ENCODE measurements at places on chromosomes 6 and 20.

GRCh38 chr6:16425881-16426615 is 187.7 kb downstream of the GMPR start:
- no peak for DNase-seq

DNA sequence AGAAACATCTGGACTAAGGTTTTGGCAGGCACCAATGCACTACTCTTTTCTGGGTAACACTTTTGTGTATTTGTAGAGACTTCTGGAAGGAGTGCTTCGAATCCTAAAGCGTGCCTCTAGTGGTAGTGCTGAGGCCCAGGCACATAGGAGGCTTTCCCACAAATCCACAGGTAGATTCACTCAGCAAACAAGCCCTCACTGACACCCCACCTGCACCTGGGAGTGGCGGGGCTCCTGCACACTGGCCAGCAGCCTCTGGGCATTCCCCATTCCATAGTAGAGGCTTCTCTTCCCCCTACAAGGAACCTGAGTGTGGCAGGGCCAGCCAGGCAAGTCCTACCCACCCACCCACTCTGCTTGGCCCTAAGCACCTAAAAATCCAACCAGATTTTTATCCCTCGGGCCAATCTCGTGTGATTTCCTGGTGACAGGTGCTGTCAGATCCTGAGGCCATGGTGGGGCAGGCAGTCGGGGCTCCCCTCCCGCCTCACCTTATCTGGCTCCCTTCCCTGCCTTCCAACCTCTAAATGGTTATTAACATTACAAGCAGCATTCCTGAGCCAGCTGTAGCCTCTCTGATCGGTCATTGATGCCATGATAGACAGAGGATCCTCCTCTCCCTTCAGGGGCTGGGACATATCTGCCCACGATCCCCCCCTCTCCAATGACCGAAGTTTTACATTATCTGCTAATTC is 82.4 kb downstream of the SLC2A10 start:
- DNase-seq, result no peak

GRCh38 chr20:36313926-36314325 is 7.8 kb downstream of the DLGAP4 start:
- peak; percentile 13 for DNase-seq

- no peak for DNase-seq
Observed at GRCh38 chr6:170050591-170051041, 240.3 kb downstream of the DLL1 start.

DNA sequence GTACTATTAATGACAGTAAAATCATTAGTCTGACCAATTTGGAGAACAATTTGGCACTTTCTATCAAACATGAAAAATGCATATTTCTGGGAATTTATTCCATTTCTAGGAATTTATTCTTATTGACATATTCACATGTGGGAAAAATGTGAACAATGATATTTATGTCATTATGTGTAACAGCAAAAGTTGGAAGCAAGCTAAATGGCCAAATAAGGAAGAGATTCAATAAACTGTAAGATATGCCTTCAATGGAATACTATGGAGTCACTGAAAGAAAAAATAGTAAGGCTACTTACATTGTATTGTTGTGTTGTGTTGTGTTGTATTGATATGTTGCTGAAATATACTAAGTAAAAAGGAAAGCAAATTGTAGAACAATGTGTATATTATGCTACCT is 100.5 kb upstream of the EDN1 start:
- no peak for DNase-seq

GRCh38 chr6:14831070-14831469 is 414.8 kb upstream of the JARID2 start:
- DNase-seq, result no peak

DNA sequence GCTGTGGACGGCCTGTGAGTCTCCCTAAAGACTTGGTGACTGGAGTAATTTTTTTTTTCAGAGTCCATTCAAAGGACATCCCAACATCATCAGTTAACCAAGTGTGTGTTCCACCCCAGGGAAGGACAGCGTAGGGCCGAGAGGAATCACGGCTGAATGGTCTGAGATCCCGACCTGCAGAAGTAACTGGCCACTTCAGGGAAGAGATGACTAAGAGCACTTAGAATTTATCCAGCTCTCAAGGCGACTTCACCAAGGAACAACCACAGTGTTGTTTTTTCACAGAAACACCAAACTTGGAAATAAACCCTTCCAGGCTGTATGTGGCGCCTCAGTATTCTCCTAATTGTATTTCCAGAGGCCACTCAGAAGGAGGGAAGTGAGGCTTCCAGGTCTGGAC is 231.6 kb downstream of the FNDC1 start:
- no peak for DNase-seq

DNA sequence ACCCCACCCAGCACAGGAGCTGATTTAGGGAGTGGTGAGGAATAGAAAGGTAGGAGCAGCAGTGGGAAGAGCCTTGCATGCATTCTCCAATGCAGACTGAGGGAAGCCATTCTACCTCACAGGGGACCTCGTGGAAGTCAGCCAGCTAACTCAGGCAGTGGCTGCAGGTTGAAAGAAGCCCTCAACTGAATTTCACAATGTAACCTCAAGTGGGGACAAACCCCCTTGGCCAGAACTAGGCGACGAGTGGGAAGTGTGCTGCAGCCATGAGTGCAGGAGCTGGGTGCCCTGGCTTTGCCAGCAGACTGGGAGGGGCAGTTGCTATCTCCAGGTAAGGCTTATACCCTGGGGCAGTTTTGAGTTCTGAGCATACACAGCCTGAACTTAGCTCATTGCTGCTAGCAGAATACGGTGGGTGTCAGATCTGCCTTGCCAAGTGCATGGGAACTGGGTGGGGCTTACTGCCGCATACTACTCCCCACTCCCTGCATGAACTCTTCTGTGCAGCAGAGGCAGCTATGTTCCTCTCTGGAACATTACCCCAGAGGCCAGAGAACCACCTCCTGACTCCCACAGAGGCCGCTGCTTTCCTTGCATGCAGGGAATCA is 126.5 kb downstream of the CDK19 start:
- no peak for DNase-seq

DNA sequence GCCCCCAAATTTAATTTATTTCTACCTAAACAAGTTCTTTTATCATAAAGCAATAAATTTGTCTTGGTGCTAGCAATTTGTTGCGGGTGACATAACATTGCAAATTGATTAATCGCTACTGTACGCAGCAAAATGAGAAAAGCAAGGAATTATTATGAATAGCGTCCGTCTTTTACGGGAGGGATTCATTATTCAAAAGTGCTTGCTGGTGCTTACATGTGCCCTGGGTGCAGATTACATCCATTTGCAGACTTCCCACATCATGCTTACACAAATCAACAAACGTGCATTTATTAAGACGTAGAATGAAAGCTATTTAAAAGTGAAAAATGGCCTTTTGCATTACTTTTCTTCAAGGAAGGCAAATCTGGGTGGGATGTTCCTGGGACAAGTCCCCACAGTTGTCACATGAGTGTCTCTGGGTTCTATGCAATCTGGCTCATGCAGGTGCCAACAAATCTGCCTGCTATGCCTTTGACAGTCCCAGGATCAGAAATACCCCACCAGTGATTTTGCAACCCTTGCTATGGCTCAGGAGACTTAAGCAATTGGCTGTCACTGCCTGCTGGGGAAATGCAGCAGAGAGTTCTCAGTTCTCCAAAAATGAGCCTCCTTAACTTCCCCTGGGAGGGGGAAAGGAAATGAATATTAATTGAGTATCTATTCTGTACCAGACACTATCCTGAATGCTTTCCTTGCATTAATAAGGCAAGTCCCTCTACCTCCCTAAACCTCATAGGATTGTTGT is 30.1 kb upstream of the MAFB start:
- DNase-seq, result no peak

GRCh38 chr6:7468382-7469081 is 72.9 kb upstream of the DSP start:
- no peak for DNase-seq

DNA sequence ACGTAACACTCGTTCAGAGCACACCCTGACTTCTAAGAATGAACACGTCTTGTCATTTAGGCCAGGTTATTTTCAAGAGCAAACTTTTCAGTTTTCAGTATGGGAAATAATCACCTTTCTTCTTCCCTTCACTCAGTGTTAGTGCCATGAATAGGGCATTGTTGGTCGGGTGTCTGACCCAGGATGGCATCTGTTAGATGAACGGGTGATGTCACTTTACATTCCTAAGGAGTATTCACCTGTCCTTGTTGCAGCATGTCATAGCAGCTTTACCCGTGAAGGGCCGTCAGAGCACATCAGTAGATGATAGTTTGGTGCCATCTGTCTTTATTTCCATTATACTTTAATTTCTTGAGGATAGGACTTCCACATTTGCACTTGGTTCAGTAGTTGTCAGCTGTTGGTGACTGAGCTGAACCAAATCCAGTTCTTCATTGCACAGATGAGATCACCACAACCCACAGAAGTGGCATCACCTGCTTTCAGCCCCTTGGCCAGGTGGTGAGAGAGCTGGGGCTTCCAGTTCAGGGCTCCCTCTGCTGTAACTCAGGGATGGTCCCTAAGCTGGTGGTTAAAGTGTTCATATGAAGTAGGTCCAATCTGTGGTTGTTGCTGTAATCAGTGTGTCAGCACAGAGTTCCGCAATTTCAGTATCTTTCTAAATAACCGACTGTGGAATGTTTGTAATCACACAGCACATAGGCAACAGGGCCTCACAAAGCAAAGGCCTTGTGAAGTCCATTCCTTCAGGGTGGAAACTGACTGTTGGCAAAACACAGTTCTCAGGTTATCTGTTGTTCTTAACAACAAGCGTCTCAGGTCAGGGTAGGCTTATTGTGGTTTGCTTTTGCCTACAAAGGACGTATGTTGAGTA is 68.2 kb downstream of the FAM120B start:
- no peak for DNase-seq

DNA sequence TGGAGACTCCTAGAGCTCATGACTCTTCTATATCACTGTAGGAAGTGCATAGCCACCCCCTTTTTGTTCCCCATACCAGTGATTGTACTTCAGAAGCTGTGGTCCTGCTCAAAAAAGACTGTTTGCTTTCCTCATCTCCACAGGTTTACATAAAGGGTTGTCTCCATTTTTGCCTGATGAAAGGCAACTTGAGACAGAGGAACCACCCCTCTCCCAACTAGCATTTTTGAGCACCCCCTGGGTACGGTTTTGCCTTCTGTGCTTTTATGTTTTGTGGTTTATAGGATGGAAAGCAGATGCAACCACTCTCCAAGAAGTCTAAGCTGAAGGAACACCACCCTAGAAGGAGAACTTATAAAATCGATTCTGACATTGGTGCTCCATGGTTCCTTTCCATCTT is 127.7 kb upstream of the SUPT3H start:
- no peak for DNase-seq

DNA sequence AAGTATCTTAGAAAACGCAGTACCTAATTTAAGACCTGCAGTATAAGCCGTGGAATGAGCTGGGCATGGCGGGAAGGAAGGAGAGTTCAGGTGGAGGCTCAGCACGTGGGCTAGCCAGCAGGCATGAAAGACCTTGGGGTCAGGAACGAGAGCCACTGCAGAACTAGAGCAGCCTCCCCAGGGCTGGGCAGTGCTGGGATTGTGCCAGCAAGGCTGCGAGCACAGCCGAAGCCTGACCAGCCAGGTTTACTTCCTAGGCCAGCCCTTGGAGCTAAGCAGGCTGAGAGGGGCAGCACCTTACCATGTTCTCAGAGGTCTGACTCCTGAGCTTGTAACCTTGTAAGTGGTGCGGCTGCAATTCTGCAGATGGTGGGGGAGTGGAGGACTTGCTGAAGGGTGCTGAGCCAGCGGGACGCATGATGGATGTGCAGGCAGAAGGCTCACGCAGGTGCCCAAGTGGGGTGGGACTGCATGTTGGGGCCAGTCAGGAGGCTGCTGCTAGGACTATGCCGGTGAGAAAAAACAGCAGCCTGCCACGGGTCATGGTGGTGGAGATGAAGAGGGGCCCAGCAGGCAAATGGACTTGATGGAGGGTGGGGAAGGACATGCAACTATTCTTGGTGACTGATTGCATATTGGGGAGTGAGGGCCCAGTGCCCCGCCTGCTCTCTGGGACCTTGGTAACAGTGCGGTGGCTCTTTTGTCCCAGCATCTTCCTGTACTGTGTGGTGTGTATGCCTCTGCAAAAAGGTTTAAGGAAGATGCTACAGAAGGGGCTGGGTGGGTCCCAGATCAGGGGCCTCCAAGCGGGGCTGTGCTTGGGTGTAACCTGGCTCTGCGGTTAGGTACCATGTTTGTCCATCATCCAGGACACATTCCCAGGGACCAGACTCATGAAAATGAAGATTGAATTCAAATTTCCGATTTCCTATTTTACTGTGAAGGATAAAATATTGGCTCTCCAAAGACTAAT is 37.6 kb upstream of the IRF4 start:
- no peak for DNase-seq

DNA sequence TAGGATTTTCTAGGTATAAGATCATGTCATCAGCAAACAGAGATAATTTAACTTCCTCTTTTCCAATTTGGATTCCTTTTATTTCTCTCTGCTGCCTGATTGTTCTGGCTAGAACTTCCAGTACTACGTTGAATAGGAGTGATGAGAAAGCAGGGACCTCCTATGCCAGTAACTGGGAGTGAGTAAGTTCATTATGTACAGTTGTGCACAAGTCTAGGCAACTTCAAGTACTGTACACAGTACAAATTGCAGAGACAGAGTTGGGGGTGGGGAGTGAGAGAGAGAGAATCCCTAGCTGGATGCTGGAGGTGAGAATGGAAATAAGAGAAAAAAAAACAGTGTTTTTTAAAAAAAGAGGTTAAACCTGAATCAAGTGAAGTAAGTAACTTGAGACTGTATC is 210.2 kb downstream of the MMUT start:
- DNase-seq, result no peak

GRCh38 chr6:136549300-136550044 is 750 bp downstream of the MAP7 start:
- no peak for DNase-seq

DNA sequence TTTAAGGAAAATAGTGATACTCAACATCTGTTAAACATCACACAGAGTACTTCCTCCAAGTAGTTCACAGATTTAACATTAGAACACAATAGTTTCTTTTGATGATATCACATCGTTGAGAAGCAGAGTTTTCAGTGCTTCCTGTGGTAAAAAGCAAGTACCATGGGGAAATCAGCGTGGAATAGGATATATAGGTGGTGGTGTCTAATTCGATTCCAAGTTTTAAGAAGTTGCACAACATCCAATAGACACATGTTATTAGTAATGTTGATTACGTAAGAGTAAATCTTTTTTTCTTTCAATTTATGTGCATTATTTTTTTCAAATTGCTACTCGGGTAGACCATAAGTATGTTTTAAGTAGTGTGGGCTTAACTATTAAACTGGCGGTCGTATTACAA is 360.7 kb downstream of the NKAIN2 start:
- no peak for DNase-seq

- no peak for DNase-seq
Observed at GRCh38 chr6:48490658-48491057, 379.7 kb upstream of the PTCHD4 start.

- DNase-seq, result no peak
Observed at GRCh38 chr6:140107216-140107615, 732.8 kb upstream of the CITED2 start.

Data from GM12892 (cell line).